Fibroblast of skin of abdomen (primary cell): ENCODE measurements at places on chromosomes 16 and 17.
A peak's percentile ranks its signal among the peaks of the same experiment; 100 is the strongest.

DNA sequence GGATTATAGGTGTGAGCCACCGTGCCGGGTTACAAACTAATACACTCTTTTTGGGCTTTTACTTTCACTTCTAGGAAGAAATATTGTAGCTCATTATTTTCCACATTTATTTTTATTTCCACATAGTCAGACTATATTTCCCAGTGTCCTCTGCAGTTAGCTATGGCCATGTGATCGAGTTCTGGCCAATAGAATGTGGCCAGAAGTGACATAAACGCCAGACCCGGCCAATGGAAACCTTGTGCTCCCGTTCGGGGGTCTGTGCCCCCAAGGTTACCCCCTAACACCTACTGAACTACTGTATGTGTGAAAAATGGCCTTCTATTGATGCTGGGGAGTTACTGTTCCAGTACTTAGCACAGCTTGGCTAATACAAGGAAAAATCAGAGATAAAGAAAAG lies 13.2 kb upstream of the RPTOR start:
- no peak for DNase-seq

GRCh38 chr16:53773150-53773846 lies 69.3 kb downstream of the FTO start:
- DNase-seq, result peak; percentile 81

DNA sequence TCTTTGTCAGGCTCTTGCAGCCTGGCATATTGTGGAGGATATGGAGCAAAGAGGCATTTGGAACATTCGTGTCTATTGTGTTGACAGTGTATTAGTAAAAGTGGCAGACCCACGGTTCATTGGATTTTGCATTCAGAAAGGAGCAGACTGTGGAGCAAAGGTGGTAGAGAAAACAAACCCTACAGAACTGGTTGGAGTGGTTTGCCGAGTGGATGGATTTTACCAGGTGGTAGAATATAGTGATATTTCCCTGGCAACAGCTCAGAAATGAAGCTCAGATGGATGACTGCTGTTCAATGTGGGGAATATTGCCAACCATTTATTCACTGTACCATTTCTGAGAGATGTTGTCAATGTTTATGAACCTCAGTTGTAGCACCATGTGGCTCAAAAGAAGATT lies 44.5 kb downstream of the EFCAB13 start:
- DNase-seq, result no peak

GRCh38 chr16:76201385-76201784 lies 75.8 kb upstream of the CNTNAP4 start:
- DNase-seq, result no peak

DNA sequence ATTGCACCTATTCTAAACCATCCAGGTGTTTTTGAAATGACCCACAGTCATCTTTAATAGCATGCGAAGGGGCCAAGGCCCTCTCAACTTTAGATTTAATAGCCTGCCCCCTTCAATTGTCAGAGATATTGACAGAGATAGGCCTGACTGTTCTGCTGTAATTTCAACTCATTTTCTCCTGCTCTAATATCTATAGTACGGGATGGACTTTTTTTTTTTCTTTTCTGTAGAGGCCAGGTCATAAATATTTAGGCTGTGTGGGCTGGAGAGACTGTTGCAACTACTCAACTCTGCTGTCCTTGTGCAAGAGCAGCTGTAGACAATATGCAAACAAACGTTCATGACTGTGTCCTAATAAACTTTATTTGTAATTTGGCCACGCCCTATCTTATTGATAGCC lies 24.7 kb upstream of the KRT20 start:
- peak; percentile 77 for DNase-seq

DNA sequence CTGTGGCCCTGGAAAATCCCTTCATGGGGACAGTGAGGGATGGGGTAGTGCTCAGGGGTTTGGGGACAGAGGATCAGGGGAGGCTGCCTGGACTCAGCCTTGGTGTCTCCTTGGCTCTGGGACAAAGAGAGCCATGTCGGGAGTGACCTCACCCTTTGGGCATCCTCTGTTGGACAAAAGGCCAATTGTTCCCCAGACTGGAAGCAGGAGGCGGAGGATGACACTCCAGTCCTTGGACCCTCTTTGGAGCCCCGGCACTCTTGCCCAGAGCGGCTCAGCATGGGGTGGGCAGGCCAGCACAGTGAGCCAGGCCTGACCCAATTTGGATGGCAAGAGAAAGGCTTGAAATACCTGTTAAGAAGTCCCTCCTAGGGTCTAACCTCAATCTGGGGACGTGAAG lies 39.4 kb upstream of the PHB1 start:
- DNase-seq, result no peak

- DNase-seq, result no peak
These were observed 185.5 kb downstream of the WWOX start for GRCh38 chr16:78284957-78285434.

DNA sequence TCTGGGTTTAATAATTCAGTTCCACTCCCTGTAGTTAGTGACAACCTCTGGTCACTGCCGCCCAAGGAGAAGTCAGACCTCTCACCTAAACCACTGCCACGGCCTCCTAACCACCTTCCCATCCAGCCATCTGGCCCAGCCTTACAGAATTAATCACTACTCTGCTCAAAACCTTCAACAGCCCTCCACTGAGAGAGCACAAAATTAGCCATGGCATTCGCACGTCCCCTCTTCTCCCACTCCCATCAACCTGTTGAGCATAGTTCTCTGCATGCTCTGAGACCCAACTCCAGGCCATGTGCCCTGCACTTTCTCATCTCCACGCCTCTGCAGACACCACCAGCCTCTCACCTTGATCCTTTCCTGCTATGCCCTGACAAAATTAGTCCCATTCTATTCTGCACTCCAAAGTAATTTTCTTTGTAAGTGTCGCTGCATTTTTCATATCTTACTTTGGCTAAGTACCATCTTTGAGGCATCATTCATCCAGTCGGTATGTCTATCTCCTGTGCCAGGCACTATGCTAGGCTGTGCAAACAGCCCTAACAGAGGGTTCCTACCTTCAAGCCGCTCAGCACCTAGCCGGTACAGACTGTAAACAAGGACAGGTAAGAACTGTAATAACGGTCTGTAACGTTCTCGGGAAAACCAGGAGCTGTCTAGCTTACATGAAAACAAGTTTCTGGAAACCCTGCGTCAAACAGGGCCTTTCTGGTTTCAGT lies 963 bp downstream of the COPRS start:
- DNase-seq, result no peak

- DNase-seq, result no peak
These were observed 48.4 kb upstream of the ALDH3A1 start for GRCh38 chr17:19796457-19796856.
